Psoas muscle (tissue), 8 donors: ENCODE measurements at places on chromosomes 4 and X. TPM values are rescaled to one million over a fixed set of nuclear protein-coding genes. Genes with fewer than 3 reads are reported as not detected.

DNA sequence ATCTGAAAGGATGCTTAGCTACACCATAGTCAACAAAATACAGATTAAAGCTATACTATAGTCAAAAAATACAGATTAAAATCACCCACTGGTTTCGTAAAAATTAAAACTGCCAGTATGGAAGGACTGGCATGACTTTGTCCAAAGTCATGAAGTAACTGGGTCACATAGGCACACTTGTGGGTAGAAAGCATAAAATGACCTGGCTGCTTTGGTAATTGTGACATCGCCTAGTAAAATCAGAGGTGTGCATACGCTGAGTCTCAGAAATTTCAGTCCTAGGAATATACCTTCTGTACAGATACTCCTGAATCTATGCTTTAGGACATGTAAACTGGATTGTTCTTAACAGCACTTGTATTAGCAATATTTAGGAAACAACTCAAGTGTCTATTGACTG is 28.1 kb downstream of the CLNK start:
- no peak for DNase-seq

- no peak for DNase-seq
These were observed 158.5 kb downstream of the NSUN7 start for GRCh38 chr4:40908297-40908696.

DNA sequence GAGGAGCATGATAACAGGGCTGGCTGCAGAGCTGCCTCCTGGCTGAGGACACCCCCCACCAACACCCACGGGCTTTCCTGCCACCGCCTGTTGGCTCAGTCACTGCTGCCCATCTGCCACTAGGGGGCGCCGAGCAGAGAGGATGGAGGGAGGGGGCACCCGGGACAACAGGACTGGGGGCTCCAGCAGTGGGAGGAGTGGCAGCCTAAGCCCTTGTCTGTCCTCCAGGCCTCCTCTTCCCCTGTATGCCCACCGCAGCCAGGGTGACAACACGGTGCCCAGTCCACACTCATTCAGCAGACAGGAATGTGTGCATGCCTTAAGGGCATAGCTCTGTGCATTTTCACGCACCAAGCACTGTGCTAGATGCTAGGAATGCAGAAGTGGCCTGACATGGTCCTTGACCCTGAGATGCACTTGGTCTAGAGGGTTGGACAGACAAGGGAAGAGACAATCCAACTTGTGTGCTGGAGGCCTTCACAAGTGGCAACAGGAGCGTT is 149.9 kb downstream of the AMMECR1 start:
- DNase-seq: peak; percentile 60

VSIG4 gene
- polyA plus RNA-seq: 5.8 TPM

TCEAL2 gene
- 0.30 TPM for polyA plus RNA-seq
